CD4-positive, alpha-beta T cell (primary cell): ENCODE measurements at places on chromosomes 3 and 15.

- no peak for DNase-seq
These were observed 858 bp downstream of the RBM5 start for GRCh38 chr3:50089609-50089945.

DNA sequence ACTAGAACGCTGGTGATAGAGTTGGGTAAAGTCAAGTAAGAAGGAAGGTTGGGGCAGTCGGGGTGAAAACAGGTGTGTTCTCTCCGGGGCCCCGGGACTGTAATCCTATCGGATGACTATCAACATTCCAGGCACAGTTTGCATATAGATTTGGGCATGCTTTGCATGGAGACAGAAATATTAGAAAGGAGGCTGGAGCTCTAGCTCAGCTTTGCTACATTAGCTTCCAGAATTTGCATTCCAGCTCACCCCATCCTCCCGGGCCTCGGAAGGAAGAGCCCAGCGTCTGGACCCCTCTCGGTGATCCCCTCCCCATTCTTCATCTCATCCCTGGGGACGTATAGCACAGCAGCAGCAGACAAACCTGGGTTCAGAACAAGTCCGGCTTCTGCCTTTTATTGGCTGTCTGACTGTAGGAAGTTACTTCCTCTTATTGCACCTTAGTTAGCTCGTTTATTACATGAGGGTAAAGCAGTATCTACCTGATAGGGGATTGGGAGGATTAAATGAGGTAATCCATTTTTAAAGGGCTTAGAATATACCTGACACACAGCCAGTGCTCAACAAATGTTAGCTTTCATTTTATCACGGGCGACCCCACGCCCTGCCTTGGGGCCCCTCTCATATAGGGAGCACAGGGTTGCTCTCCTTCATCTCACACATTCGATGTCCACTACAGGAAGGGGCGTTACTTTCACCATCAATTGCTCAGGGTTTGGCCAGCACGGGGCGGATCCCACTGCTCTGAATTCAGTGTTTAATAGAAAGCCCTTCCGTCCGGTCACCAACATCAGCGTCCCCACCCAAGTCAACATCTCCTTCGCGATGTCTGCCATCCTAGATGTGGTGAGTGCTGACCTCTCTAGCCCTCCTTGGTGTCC lies 3.2 kb downstream of the HTR3E start:
- no peak for DNase-seq

- DNase-seq: no peak
These were observed 31.8 kb upstream of the RYR3 start for GRCh38 chr15:33278816-33279612.

DNA sequence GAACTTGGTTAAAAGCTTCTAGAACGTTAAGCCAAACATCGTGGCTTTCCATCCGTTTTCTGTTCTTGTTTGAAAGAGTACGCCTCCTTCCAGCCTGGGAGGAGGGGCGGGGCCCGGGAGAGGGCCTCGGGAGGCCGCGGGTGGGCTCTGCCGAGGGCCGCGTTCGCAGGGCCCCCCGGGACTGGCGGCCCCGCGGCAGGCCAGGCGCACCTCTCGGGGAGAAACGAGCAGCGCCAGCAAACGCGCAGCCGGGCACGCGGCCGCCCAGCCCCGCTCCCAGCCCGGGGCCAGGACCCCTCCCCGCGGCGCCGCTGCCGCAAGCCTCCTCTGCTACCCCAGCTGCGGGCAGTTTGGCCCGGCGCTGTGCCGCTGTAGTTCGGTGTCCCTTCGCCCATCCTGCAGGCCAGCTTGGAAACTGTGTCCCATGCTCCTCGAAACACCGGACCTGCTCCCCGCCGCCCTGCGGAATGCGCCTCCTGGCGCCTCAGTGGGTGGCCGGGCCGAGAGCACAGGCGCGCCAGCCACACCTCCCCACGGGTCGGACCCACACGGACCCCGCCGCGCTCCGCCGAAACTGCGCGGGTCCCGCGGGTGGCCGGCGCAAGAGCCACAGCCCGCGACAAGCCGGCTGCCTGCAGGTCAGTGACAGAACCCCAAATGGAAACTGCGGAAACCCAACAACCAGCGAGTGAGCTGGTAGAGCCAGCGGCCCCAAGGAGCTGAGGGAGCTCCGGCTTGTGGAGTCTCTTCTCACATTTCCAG lies 2.3 kb downstream of the OCA2 start:
- DNase-seq: no peak

GRCh38 chr3:159804726-159805410 lies 183.8 kb upstream of the IL12A start:
- DNase-seq: no peak
